ENCODE measurements at places on chromosomes 6 and 20.

GRCh38 chr20:21125072-21125848, 622 bp upstream of the KIZ start:
- no peak for DNase-seq

DNA sequence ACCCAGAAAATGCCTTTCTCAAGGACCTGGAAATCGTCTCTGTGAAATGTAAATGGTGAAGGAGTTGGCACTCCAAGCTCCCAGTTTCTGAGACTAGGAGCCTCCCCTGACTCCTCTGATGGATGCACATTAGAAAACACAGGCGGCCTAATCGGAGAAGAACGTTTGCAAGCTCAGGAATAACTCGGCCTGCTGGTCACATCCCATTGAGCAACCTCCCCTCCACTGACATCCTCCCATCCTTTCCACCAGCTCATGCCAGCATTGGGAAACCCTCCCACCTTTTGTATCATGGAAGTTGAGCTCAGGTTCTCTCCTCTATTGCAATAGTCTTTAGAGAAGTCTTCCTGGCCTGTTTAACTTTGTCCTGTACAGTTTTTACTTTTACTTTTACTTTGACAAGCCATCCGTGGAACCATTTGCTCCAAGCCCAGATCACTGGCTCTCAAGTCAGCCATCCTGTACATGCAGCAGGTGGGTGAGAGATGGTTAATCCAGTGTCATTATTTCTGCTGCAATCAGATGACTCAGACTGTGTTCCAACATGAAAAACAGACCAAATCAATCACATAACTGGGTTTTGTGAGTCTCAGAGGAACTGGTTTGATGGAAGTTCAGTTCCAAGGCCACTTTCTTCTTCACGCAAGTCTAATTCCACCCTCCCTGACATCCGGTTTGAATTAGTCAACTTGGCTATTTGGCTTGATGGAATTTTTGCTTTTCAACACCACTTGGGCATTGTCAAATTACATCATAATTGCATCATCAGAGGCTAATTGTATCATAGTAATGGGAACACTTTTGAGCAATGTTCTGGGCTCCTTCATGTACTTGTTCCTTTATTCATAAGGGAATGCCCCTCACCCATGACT, 619.4 kb upstream of the CDH4 start:
- no peak for DNase-seq

DNA sequence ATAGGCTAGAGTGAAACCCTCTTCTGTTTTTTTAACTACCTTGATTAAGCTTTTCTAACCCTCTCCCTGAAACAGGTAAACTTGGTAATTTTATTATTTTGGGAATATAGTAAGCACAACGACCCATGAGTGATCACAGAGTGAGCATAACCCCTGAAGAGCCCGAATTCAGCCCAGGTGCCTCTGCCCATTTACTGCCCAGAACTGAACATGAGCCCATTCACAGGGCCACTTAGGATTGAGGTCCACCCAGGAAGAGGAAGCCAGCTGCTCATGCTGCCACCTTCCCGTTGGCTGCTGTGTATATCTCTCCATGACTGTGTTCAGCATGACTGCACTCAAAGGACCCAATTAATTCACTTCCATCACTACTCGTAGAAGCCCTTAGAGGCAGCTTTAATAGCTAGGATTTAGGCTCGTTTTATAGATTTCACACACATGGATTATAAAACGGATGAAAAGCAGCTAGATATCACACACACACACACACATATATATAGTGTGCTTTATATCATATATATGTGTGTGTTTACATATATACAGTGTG, 8.3 kb upstream of the PDE10A start:
- DNase-seq = no peak

GRCh38 chr6:157276134-157276532, 47.2 kb downstream of the TMEM242 start:
- no peak for DNase-seq

GRCh38 chr6:4164456-4164855, 29.1 kb upstream of the ECI2 start:
- no peak for DNase-seq

DNA sequence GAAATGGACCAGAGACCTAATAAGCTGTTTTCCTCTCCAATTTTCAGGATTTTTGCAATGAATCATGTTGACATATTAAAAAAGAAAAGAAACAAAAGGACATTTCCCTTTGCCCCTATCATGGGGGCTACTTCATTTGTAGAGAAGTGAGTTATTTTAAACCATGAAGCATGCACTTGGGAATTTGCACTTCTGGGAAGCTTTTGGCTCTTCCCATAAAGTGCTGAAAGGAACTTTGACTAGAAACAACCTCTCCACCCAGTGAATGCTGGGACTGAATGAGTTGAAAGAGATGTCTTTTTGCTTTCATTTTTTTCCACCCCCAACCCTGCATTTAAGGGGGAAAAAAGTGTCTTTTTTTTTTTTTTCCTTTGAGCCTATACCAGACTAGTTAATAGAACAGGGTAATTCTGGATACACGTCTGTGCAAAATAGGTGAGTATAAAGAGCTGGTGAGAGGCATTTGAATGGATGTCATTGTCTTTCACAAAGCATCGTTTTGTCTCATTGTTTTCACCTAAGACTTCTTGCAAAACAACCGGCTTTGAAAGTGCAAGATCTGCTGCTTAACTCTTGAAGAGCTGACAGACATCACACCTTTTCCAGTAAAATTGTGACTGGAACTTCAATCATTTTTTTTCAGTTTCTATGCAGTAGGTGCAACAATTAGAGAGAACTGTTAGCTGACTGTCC, 138.7 kb upstream of the BACH2 start:
- no peak for DNase-seq

DNA sequence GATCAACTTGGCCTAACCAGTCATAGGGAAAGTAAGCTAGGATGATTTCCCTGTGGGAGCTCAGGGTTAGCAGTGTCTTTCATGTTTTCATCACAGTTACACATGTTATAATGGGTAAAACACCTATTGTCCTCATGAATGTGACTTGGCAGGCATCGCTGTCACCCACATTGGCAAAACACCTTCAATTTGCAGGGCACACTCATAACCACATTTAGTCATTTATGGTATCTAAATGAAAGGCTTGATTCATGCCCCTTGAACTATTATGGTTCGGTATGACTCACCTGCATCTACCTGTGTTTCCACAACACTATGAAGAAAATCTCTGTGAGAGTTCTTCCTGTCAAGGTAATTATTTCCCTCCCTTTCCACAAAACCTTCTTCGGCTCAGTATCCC, 49.2 kb downstream of the FRK start:
- DNase-seq = no peak

DNA sequence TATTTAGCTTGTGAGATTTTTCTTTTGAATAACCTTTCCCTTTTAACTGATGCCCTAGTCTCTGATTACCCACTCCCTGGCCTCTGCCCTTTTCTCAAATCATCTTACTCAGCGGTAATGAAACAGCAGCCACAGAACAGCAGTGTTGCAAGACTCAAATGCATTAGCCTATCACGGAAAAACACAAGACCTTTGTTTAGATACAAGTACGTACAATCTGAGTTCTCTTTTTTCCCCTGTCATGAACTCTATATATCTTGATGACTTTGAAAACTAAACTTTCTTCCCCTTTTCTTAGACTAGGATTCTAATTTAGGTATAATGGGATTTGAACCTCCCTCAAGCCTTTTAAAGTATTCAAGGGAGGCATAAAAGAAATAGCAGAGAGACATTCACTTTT, 1034.9 kb downstream of the EYS start:
- DNase-seq = peak; percentile 4

DNA sequence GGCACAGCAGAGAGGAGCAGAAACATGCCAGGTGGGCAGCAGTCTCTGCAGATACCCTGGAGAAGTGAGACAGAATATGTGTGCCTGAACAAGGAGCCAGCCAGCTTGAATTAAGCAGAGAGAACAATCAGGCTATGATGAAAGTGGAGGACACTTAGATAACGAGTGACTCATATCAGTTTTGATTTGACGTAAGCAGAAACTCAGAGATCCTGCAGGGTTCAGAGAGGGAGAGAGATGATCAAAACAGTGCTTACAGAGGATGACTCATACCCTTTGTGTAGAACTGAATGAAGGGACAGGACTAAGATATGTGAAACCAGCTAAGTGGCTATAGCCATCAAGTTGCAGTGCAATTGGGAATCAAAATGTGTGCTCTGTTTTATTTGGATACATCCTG, 300.7 kb downstream of the TENT5A start:
- DNase-seq = no peak

DNA sequence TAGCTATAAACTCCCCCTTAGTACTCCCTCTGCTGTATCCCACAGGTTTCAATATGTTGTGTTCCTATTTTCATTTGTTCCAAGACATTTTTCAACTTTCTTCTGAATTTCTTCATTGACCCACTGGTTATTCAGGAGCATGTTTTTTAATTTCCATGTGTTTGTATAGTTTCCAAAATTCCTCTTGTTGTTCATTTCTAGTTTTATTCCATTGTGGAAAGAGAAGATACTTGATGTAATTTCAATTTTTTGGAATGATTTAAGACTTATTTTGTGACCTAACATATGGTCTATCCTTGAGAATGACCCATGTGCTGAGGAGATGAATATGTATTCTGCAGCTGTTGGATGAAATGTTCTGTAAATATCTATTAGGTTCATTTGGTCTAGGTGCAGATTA, 497.2 kb downstream of the BCKDHB start:
- no peak for DNase-seq

- no peak for DNase-seq
These were observed 50.3 kb downstream of the FOXA2 start for GRCh38 chr20:22533823-22534751.

GRCh38 chr20:52204136-52204535, 12.6 kb upstream of the ZFP64 start:
- no peak for DNase-seq

DNA sequence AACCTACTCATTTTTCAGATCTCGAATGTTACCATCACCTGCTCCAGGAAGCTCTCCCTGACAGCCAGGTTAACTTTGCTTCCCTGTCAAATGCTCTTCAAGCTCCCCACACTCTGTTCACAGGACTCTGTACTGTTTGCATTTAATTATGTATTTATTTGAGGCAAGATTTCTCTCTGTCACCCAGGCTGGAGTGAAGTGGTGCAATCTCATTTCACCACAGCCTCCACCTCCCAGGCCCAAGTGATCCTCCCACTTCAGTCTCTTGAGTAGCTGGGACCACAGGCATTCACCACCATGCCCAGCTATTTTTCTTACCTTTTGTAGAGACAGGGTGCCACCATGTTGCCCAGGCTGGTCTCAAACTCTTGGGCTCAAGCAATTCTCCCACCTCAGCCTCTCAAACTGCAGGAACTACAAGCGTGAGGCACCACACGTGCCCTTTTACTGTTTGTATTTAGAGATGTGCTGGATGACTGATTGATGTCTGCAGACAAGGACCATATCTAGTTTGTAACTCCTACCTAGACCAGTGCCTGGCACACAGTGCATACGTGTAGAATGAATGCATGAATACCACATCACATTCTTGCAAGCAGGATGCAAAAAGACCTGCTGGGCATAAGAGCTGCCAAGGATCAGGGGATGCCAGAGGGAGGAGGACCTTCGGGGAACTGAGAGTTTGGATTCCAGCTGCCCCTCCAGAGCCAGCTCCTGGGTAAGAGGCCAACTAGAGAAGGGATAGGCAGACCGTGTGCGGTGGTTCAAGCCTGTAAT, 15.6 kb upstream of the CBFA2T2 start:
- DNase-seq = no peak

DNA sequence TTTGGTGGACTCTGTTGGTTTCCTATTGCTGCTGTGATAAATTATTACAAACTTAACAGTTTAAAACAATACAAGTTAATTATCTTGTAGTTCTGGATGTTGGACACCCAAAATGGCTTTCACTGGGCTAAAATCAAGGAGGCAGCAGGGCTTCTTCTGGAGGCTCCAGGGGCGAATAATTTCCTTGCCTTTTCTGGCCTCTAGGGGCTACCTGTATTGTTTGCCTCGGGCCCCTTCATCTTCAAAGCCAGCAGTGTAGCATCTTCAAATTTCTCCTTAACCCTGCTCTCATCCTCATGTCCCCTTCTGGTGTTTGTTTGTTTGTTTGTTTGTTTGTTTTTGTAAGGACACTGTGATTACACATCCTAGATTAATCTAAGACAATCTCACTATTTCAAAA, 60.5 kb upstream of the ANKEF1 start:
- DNase-seq = no peak

- no peak for DNase-seq
These were observed 43.6 kb upstream of the FAM83B start for GRCh38 chr6:54802775-54803634.

DNA sequence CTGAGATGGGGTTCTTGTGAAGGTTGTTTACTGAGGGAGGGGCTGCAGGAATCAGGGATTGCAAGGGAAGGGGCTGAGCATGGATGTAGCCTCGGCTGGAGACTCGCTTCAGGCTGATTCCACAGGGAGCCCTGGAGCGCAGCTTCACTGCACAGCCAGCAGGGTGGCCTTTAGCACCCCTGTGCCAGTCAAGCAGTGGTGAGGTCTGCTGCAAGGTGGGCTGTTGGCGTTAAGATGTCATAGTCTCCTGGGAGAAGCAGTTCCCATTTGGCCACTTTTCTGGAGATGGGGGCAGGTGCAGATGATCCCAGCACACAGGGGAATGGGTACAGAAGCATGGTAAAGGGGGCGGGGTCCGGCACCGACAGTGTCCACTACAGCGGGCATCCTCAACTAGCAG, 126.3 kb downstream of the TOX2 start:
- DNase-seq = no peak

DNA sequence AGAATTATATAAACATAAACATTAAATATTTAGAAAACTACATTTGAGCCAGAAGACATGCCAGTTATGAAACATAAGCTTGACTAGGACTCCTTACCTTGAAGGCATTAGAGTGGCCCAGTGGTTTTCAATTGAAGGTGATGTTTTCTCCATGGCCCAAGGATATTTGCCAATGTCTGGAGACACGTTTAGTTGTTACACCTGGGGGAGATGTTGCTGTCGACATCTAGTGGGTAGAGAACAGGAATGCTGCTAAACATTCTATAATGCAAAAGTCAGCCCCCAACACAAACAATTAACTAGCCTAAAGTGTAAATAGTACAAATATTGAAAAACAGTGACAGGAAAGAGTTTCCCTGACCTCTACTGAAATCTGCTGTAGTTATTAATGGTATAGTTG, 200.9 kb upstream of the HS3ST5 start:
- DNase-seq = no peak

DNA sequence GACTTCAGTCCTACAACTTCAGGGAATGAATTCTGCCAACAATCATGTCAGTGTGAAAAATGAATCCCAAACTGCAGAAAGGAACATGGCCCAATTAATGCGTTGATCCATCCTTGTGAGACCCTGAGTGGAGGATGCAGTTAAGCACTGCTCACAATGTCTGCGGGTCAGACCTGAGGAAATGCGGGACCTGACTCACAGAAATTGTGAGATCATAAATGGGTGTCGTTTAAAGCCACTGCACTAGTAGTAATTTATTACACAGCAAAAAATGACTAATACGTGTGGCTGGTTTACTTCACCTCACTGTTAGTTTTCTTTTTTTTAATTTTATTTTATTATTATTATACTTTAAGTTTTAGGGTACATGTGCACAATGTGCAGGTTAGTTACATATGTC, 505.0 kb downstream of the PRKN start:
- DNase-seq = no peak

DNA sequence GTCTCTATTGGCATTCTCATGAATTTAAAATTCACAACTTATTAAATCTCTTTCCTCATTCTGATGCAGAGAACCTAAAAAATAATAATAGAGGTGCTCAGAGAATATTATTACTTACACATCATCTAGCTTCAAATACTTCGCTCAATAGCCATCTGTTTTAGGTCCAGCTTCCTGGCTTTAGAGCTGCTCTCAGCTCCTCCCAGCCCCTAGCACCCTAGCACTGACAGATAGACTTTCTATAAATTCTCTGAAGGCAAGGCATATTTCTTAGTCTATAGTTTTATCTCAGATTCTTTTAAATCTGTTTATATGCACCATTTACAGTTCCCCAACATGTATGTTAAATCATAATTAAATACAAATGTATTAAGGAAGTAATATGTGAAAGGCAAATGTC, 281.3 kb downstream of the PTPRK start:
- DNase-seq = no peak

All from tongue (tissue), 3 donors.